Islet precursor cell (in vitro differentiated cells): ENCODE measurements at places on chromosomes 2 and 18.
A peak's percentile ranks its signal among the peaks of the same experiment; 100 is the strongest.

GRCh38 chr2:233711312-233712008, 1.2 kb upstream of the UGT1A5 start:
- peak; percentile 87 for DNase-seq

DNA sequence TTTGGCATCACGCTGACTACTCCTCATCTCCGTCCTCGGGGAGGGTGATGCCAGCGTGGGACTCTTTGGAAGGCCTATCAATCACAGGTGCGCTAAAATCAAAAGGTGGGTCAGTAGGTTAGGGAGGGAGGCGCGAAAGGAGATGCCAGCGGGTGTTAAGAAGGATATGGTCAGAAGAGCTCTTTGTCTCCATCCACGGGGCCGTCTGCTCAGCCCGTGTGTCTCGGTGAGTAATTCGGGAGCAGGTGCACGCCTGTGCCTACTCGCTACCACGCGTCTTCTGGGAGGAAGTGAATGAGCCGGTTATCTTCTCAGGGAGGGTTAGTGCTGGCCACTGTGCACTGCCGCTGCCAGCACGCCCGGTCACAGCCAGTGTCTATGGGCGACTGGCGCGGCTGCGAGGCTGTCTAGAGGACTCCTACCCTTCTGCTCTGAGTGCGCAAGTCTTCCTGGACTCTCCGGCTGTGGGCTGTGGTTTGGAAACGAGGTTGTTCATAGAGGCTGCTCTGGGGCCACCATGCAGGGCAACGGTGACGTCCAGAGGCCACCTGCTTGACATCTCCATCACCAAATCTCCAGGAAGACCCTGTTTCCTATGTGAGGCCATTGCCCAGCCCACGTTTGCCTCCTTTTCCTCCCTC, 153.4 kb downstream of the MBP start:
- peak; percentile 37 for DNase-seq

- DNase-seq, result no peak
Observed at GRCh38 chr2:203732092-203732952, 25.9 kb downstream of the CD28 start.

GRCh38 chr2:14673351-14673875, 40.9 kb downstream of the LRATD1 start:
- DNase-seq, result peak; percentile 65

- no peak for DNase-seq
Observed at GRCh38 chr2:182132605-182133004, 147.0 kb downstream of the PPP1R1C start.

GRCh38 chr2:1990724-1991123, 246.4 kb upstream of the PXDN start:
- DNase-seq, result no peak

DNA sequence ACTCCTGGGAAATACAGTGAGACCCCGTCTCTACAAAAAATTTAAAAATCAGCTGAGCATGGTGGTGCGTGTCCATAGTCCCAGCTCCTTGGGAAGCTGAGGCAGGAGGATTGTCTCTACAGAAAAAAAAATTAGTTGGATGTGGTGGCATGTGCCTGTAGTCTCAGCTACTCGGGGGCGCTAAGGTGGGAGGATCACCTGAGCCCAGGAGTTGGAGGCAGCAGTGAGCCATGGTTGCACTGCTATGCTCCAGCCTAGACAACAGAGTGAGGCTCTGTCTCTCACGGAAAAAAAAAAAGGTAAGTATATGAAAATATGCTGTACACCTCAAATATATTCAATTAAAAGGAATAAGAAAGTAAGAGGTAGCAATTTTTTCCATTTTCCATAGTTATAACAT, 92.5 kb upstream of the TGIF1 start:
- no peak for DNase-seq

GRCh38 chr2:166074430-166074829, 53.4 kb downstream of the SCN1A start:
- no peak for DNase-seq

DNA sequence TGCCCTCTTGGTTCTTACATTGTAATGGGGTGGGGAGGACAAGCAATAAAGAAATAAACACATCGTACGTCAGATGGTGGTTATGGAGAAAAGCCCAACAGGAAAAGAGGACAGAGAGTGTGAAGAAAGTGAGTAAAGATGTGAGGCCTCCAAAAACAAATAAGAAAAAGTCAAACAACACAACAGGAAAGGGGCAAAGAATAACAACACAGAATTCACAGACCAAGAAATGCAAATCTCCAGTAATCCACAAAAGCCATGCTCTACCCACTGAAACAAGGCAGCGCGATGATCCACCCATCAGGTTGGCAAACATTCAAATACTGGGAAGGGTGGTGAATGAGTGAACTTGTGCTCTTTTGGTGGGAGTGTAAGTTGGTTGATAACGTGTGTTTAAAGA, 16.7 kb upstream of the DUSP2 start:
- no peak for DNase-seq

DNA sequence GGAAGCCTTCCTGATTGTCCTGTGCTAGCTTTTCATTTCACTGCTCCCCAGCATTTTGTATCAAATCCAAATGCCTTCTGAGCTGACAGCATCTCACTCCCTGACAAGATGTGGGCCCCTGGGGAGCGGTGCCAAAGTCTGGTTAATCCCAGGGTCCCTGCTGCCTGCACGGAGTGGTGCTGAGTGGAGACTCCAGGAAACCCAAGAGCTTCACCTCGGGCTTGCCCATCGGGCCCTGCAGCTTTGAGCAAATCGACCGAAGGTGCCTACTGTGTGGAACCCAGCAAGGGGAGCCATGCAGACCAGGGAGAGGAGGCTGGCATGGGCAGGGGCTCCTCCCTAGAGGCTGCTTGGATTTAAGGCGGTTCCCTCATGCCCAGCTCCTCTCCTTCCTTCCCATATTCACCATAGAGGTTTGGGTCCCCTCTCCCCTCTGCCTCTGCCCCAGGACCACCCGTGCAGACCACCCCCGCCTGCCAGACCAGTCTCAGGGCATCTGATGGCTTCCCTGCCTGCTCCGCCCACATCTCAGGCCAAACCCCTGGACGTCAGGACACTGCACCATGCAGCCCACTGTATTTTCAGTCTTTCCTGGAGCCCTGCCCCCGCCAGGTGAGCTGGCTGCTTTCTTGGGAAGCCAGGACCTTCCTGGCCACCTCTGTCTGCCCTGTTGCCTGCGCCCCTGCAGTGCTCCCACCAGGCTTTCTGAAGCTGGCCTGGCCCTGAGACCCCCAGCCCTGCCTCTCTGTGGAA, 37.8 kb downstream of the RRM2 start:
- DNase-seq, result peak; percentile 52

DNA sequence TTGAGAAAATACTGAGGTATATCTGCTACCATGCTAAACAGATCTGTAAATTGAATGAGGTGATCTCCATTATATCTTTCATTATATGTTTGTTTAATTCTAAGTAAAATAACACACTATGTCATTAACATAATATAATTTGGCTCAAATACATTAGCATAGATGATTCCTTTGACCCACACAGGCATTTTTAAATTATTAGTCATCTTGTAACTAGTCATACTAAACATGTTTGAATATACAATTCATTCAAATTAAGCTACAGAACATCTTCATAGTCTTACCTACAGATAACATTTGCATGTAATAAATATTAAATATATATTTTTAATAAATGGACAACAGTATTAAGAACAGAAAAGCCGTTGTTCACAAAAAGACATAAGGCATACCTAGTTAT, 52.7 kb upstream of the KYNU start:
- DNase-seq, result no peak

GRCh38 chr2:60882971-60883753, 1.8 kb downstream of the REL start:
- peak; percentile 55 for DNase-seq

DNA sequence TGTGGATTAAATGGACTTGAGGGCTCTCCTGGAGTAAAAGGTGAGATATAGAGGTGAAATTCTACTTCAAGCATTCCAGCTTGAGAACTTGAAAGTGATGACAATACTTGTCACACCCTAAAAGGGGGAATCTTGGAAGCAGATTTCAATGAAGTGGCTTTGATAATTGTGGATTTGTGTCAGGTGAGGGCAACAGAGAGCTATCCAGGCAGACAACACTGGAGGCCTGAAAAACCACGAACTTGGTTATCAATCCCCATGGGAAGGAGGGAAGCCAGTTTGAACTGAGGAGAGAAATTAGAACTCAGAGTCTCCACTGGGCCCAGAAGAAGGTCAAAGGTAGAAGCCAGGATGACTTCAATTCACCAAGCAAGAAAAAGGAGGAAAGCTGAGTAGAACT, 263.9 kb downstream of the FIGN start:
- DNase-seq, result peak; percentile 55

GRCh38 chr18:59376351-59376935, 17.4 kb upstream of the LMAN1 start:
- DNase-seq, result no peak

GRCh38 chr18:40949114-40949950, 1005.7 kb upstream of the PIK3C3 start:
- no peak for DNase-seq

DNA sequence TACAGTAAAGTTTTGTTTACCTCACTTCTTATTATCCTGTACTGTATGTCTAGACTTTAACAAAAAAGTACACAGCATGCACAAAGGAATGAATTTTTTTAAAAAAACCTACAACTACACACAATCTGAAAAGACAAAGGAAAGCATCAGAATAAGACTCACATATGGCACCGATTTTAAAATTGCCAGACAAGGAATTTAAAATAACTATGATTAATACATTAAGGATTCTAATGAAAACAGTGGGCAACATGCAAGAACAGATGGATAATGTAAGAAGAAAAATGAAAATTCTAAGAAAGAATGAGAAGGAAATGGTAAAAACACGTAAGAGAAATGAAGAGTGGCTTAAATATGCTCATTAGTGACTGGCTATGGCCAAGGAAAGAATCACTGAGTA, 638.2 kb downstream of the FBXO15 start:
- DNase-seq, result no peak

DNA sequence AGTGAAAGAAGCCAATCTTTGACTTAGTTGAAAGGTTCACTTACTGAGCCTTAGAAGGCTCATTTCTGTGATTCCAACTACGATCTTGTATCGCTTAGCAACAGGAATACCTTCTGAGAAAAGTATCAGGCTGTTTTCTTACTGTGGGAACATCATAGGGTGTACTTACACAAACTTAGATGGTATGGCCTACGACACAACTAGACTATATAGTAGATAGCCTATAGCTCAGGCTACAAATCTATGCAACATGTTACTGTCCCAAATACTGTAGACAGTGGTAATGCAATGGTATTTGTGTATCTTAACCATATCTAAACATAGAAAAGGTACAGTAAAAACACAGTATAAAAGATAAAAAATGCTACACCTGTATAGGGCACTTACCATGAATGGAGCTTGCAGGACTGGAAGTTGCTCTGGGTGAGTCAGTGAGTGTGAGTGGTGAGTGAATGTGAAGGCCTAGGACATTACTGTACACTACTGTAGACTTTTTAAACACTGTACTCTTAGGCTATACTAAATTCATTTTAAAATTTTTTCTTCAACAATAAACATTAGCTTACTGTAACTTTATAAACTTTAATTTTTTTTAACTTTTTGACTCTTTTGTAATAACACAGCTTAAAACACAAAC, 148.8 kb upstream of the STON1 start:
- DNase-seq, result no peak

- DNase-seq, result peak; percentile 70
Observed at GRCh38 chr2:109126501-109126860, 2.5 kb upstream of the SH3RF3 start.

DNA sequence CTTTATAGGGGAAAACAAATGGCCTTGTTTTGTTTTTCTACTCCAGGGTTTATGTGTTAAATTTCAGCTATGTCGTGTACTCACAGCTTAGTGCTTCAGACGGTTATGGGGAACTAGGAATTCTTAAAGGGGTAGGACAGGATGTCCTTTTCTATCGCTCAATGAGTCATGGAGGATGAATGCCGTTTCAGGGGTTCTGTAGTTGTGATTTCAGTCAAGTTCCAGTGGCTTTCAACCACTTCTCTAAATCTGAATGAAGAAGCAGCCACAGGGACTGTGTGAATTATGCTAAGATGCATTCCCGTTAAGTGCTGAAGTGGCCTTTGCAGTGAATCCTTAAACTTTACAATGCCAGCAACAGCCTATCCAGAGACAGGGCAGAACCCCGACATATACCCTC, 1231.7 kb upstream of the ZEB2 start:
- peak; percentile 74 for DNase-seq

GRCh38 chr2:181352158-181352557, 105.0 kb upstream of the ITGA4 start:
- DNase-seq, result no peak

DNA sequence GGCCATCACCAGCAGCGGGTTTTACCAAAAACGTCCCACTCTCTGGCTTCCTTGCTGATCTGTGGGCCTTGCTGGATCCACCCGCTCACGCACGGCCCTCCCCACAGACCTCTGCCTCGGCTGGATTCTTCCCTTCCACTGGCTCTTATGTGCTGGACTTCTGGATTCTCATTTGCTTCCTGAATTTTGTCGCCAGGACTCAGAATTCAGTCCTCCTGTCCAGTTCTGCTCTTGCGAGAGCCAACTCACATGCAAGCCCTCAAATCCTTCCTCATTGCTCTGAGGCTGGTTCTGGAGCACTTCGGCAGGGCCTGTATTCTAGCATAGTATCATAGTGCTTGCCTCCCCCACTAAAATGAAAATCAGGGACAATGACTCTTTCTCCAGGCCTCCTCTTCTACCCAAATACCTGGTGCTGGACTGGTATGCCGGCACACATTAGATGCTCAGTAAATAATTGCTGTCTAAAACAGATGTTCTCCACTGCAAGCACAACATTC, 115.5 kb downstream of the ATL2 start:
- no peak for DNase-seq
